ENCODE measurements at places on chromosomes 3 and 15.

DNA sequence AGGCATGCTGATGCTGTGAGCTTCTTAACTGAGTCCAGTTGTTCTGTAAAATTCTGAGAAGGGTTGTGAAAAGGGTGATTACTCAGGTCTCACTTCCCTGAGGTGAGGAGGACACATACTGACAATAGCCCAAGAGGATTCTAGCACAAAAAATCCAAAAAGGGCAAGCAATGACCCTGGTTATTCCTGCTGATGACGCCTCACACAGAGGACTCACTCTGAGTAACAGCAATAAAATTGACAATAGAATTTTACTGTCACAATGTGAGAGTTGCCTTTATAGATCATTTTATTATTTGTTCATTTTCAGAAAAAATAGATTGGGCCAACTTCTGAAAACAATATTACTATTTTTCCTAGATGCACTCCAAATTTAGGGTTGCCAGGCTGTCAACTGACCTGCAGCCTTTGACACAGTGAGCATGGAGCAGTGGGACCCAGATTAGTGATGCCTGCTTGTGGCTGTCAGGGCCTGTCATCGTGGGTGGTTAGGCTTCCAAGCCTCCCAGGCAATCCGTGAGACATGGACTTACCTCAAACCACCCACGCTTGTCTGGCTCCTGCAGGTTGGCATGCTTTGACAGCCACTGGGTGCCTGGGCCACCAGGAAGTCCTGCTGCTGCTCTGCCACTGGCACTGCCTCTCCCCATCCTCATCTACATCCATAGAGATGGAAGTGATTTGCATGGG is 396.0 kb upstream of the THBS1 start:
- no peak for DNase-seq

DNA sequence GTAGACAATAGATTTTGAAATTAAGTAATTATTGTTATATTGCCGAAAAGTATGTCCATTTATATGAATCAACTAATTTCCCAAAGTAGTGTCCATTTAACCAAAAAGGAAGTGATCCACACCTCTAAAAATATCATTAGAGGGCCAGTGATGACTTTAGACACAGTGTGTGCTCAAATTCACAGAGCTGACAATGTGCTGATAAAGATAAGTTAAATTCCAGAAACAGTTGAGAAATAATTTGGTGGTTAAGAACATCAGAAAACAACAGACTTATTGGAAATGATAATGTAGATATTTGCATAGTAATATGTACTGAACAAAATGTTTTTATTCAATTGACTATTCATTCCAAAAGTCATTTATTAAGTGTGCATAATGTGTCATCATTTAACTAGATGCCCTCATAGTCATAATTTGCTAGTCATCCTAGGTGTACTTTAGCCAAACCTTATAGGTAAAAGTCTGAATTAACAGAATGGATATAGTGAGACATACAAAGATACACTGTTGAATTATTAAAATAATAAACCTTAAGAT is 230.2 kb upstream of the ADAMTS9 start:
- DNase-seq: no peak

GRCh38 chr15:68524753-68525584 is 53.8 kb upstream of the CORO2B start:
- DNase-seq: no peak

GRCh38 chr15:69554279-69554961 is 101.8 kb downstream of the RPLP1 start:
- no peak for DNase-seq

DNA sequence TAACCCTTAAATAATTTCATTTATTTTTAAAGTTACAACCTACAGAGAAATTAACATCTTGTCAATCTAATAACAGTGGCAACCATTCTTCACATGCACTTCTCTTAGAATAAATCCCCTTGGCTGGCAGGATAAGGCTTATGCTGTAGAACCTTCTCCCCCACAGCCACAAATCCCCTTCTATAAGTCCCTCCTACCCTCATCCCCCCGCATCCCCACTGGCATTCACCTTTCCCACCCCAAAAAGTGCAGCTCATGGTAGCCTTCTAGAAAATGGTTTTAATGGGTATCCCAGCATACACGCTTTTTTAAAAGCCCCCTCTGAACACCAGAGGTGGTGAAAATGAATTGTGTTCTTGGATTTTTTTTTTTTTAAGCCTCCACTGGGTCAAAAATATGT is 49.2 kb downstream of the CAPN7 start:
- DNase-seq: no peak

DNA sequence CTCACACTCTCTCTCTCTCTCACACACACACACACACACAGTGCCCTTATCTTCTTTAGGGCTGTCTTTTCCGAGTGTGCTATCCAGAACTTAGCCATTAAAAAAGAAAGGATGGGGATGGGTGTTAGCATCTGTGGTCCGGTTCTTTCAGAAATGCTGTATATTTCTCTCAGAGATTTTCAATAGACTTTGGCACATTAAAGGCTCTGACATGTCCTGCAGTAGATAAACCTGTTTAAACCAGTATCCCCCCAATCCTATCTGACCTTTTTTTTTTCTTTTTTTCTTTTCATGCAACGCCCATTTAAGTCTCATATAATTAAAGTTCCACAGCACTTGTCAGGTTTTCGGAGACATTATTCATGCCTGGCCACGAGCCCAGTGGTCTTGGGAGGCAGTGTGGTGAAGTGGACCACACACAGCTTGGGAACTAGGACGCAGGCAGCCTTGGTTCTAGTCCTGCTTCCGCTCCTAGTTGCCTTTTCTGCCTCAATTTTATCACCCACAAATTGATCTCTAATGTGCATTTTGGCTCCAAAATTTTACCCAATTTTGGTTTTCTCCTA is 13.3 kb downstream of the CAV3 start:
- no peak for DNase-seq

GRCh38 chr3:4416961-4417360 is 50.1 kb downstream of the SUMF1 start:
- DNase-seq: no peak

DNA sequence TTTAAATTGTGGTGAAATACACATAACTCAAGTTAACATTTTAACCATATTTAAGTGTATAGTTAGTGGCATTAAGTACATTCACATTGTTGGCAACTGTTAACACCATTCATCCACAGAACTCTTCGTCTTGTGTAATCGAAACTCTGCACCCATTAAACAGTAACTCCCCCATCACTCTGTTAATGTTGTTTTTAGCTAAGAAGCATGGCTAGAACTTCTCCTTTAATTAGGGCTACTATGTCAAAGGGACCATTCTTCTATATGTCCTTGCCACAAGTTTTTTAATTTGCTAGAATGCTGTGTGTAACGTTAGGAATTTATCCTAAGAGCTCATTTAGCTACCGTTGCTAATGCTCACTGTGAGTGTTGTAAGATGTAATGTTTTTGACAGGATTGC is 60.6 kb downstream of the MAP2K5 start:
- no peak for DNase-seq

GRCh38 chr3:150972366-150973071 is at the start of gene CLRN1:
Gene CLRN1 (minus strand): TSS chr3:150972727. CDS start chr3:150972708, 19 bp downstream.
- no peak for DNase-seq
